ENCODE measurements at places on chromosomes 12 and 14. TPM values are rescaled to one million over a fixed set of nuclear protein-coding genes. Genes with fewer than 3 reads are reported as not detected.

DNA sequence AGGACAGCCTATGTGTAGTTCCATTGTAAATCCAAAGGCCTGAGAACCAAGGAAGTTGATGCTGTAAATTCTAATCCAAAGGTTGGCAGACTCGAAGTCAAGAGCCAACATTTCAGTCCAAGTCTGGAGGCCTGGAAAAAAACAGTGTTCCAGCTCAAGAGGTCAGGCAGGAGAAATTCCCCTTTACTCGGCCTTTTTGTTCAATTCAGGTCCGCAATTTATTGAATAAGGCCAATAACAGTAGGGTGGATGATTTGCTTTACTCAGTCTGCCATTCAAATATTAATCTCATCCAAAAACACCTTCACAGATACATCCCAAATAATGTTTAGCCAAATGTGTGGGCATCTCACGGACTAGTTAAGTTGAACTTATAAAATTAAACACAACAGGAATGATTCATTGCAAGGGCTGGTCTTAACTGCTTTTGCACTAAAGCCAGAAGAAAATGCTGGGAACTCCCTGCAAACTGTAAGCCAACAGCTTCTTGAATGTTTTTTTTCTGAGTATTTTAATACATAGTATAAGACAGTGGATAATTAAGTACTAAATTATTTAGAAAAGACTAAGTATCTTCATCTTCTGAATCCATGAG is 197.4 kb upstream of the GARIN6 start:
- no peak for DNase-seq

The WDR89 gene
- polyA plus RNA-seq: 27.6 TPM

DNA sequence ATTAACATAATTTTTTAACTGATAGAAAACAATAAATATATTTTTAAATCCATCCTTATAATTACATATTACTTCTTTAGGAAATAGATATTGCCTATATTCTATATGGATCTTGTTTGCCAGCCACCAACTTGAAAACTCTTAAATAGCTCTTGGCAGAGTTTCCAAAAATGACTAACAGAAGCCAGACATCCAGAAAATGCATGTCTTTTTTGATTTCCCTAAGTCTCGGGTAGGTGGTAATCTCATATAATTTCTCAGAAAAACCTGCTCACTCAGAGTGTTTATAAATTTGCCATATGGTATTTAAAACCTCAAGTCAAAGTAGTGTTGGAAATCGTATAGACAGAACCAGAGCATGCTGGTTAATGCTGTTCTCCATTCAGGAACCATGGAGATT is 360.4 kb upstream of the FOXG1 start:
- no peak for DNase-seq

DNA sequence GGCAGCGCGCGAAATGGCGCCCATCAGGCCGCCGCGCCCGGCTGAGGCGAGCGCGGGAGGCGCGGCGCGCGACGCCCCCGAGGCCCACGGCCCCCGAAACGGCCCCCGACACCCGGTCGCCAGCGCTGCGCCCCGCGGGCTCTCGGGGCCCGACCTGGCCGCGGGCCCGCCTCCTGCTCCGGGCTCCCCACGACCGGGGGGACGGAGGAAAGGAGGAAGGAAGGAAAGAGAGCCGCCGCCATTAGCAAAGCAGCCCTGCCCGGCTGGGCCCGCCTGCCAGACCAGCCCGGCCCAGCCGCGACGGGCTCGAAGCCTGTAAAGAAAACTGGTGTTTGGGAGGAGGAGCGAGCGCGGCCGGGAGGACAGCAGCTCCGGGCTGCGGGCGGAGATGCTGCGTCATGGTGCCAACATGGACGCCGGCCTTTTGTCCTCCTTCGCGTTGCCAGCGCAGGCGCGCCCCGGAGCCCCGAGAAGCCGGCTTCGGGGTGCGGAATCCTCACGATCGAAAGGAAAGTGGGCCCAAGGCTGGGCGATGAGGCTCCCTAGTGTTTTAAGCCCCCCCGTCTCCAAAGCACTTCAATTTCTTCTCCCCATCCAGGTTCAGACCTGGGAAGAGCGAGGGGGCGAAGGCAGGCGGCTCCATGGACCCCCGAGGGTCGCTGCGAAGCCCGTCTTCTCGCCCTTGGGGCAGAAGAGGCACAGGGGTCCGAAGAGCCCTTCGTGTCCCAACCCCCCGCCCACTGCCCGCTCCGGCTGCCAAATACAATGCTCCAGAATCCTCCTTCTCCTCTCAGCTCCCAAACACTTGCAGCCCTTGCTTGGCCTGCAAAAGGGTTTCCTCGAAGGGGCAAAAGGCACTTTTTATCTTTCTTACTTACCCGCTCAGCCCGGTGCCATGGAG is 2.9 kb upstream of the SETD1B start:
- no peak for DNase-seq

GRCh38 chr12:94954948-94955592 is 48.4 kb downstream of the NDUFA12 start:
- DNase-seq: no peak

- DNase-seq: no peak
Measured at GRCh38 chr12:127546721-127547505, 720.1 kb upstream of the TMEM132C start.

- DNase-seq: no peak
Measured at GRCh38 chr12:92476844-92477243, 225.9 kb upstream of the PLEKHG7 start.

The TRHDE gene
- 27.9 TPM for polyA plus RNA-seq

The FAM90A1 gene
- polyA plus RNA-seq: 1.3 TPM

- DNase-seq: no peak
Measured at GRCh38 chr14:61034416-61035120, 53.5 kb downstream of the SLC38A6 start.

DNA sequence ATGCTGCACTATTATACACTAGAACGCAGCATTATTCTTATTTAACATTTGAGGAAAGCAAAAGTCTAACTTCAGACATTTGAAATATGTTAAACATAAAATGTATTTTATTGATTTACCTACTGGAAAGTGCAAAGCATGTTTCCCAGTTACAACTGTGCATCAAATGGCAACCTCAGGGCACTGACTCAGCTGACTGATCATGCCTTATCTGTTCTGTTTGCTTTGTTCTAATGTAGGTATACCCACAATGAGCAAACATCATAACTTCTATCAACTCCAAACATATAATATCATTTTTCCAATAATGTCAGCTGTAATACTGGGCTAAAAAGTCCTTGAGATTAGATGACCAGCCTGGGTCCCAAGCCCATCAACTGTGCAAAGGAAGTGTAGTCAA is 431.0 kb downstream of the FOXG1 start:
- DNase-seq: no peak

The SYNDIG1L gene
- polyA plus RNA-seq: 0.39 TPM

DNA sequence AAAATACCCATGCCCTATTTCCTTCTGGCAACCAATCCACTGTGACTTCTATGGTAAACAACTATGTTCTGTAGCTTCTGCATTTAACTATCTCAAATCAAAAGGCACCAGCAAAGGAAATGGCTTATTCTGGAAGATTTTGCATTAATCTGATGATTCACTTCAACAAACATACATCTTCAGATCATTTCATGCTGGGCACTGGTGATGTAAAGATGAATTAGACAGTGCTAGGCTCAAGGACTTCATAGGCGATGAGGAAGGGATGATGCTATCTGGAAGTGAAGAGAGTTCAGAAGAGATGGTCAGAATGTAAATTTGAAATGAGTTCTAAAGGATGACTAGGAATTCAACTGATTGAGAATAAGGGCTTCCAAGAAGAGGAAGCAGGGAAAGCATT is 363.3 kb downstream of the PAWR start:
- DNase-seq: no peak

The ZNF384 gene
- polyA plus RNA-seq: 85.4 TPM

GRCh38 chr14:94377866-94378470 is 10.4 kb downstream of the SERPINA1 start:
- no peak for DNase-seq

DNA sequence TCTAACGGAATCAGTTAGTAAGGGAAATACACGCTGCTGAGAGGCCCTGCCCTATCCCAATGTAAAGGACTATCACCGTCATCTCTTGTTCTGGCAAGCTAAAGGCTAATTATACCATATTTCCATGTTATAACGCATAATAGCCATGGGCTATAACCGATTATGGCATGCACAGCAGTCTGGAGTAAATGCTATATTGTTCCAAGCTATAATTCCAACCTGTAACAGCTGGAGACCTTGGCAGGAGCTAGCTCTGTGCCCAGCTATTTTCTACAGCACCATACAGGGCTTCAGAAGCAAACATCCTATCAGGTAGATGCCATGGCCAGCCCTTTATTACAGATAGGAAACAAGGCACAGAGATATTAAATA is 26.3 kb downstream of the SYNE3 start:
- DNase-seq: no peak

DNA sequence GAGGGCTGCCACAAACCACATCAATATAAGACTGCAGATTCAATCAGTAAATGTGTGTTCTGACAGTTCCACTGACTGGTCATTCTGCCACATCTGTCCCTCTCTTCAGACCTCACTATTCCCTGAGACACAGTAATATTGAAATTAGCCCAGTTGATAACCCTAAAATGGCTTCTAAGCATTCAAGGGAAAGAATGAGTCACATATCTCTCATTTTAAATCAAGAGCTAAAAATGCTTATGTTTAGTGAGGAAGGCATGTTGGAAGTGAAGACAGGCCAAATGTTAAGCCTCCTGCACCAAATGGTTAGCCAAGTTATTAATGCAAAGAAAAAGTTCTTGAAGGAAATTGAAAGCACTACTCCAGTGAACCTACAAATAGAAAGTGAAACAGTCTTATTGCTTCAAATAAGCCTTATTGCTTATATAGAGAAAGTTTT is 24.5 kb upstream of the KIF21A start:
- no peak for DNase-seq

DNA sequence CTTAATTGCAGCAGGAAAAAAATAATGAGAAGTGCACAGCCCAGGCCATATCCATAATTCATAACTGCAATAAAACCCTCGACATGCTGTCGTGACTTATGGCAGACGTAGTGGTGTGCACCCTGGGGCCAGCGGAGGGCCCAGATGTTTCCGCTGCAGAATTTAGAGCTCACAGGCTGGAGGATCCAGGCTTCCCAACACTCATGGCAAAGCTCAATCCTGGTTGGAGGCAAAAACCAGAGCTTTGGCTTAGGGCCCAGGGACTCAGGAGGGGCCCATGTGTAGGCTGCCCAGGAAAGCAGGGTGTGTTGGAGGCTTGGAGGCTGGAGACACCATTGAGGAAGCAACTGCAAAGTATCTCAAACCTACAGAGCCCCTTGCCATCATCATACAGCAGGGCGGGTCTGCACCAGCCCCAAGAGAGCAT is 68.7 kb downstream of the SERPINA3 start:
- DNase-seq: no peak

DNA sequence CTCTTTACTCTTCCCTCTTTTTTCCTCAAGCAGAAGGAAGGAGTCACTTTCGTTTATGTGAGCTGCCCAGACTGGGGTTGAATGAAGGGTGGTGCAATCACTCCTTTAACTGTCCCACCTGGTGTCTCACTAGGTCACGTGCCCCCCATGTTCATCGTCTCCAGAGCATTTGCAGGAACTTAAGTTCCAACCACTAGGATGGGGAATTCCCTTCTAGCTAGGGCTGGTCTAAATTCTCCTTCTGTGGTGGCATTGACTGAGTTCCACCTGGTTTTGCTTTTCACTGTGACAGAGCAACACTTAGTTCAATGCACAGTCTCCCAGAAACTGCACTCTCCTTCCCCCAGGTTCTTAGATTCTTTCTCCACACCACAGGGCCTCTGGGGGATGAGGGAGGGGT is 9.5 kb downstream of the FANCM start:
- DNase-seq: no peak

- DNase-seq: no peak
Measured at GRCh38 chr14:58353516-58354299, 42.0 kb upstream of the TOMM20L start.

GRCh38 chr14:68470361-68470760 is 322.5 kb downstream of the ZFP36L1 start:
- no peak for DNase-seq

GRCh38 chr14:92670643-92671366 is 77.6 kb downstream of the LGMN start:
- DNase-seq: no peak

The CLEC1B gene
- 0.64 TPM for polyA plus RNA-seq

GRCh38 chr14:53955671-53956426 is 776 bp downstream of the BMP4 start:
- DNase-seq: no peak

GRCh38 chr12:78818487-78818886 is 46.1 kb upstream of the SYT1 start:
- no peak for DNase-seq

The BDKRB1 gene
- 0.12 TPM for polyA plus RNA-seq

DNA sequence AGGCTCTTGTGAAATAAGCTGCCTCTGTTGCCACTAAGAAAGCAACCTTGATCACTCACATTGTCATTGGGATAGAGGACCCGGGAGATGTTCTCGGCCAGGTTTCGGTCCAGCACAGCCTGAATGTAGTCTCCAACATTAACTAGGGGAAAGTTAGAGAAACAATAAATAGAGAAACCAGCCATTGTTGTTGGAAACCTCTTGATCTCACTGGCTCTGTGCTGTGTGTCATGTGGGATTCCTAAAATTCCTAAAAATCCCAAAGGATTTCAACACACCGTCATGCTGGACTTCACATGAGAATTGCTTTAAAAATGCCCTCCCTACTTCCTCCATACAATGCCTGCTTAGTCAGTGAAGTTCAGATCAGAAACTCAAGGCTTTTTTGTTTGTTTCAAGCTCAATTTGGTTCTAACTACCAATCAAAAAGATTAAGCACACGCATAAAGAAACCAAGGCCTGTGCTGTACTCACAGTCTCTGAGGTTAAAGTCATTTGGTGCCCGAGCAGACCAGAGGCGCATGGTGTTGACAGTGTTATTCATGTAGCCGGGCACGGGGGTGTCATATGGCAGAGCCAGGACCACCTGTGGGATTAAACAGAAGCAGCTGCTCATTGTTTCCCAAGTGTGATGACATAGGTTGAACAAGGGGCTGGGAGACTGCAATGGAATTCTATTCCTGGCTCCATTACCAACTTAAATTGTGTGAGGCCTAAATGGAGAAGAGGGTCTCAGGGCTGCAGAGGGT is 23.6 kb downstream of the PYGL start:
- DNase-seq: no peak

The PARPBP gene
- 13.4 TPM for polyA plus RNA-seq

DNA sequence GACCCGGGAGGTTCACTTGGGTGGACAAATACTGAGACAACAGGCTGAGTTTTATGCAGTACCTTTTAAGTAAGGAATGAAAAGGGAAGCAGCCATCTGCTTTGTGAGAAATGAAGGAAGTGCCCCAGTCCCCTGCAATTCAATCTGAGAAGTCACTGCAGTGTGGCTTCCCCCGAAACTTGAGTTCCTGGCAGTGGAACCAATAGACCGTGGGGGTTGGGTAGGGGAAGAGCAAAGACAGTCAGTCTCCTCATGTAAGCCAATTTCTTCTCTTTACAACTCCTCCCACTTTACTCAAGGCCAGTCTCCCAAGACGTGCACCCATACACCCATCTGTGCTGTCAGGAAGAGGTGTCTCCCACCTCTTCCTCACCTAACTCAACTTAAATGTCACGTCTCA is 206.5 kb downstream of the BCAT1 start:
- DNase-seq: no peak

The RIPK3 gene
- 2.7 TPM for polyA plus RNA-seq

DNA sequence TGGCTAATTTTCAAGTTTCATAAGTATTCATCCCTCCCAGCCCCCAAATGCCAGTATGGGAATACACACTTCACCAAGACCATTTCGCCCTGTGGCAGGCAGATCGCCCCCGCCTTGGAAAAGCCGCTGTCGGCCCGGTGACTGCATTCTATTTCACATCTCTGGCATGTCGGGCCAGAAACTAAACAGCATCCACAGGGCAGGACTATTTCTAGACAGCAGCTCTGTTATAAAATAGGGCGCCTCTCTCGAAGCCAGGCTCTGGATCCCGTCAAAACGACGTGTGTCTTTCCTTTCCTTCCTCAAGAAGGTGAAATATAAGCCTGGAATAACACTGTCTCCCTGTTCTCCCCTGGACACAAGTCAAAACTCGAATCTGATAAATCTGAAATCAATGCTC is 56.8 kb downstream of the GSC start:
- DNase-seq: no peak

The MCRS1 gene
- 72.5 TPM for polyA plus RNA-seq
